ENCODE measurements at places on chromosomes 3 and 15. TPM values are rescaled to one million over a fixed set of nuclear protein-coding genes. Genes with fewer than 3 reads are reported as not detected.

- peaks cover 36% of the 10 kb centered on the region for H3K4me1 ChIP-seq
- H3K27ac ChIP-seq, result peak overlapping the region; percentile 85
- no peaks in the 10 kb centered on the region for H3K36me3 ChIP-seq
- no peak for DNase-seq
Measured at GRCh38 chr3:129608087-129608935, 1.8 kb upstream of the PLXND1 start.

- H3K27me3 ChIP-seq, result no peaks in the 10 kb centered on the region
- H3K27ac ChIP-seq, result no peak overlapping the region
- H3K4me1 ChIP-seq, result peaks cover 15% of the 10 kb centered on the region
- peak; percentile 45 for DNase-seq
- H3K4me3 ChIP-seq, result no peak overlapping the region
Measured at GRCh38 chr3:46484911-46485778, 12.6 kb upstream of the RTP3 start.

The NEK4 gene
- total RNA-seq, result 14.6 TPM

GRCh38 chr3:57971975-57972374, 36.2 kb upstream of the FLNB start:
- H3K27ac ChIP-seq, result peak overlapping the region; percentile 85
- peak; percentile 97 for DNase-seq
- H3K36me3 ChIP-seq, result no peaks in the 10 kb centered on the region
- H3K4me1 ChIP-seq, result peaks cover 90% of the 10 kb centered on the region

The CAND2 gene
- 18.3 TPM for total RNA-seq

GRCh38 chr3:190265796-190266195, 56.5 kb downstream of the CLDN1 start:
- no peak overlapping the region for H3K27ac ChIP-seq
- DNase-seq, result peak; percentile 50
- peaks cover 4% of the 10 kb centered on the region for H3K4me1 ChIP-seq

DNA sequence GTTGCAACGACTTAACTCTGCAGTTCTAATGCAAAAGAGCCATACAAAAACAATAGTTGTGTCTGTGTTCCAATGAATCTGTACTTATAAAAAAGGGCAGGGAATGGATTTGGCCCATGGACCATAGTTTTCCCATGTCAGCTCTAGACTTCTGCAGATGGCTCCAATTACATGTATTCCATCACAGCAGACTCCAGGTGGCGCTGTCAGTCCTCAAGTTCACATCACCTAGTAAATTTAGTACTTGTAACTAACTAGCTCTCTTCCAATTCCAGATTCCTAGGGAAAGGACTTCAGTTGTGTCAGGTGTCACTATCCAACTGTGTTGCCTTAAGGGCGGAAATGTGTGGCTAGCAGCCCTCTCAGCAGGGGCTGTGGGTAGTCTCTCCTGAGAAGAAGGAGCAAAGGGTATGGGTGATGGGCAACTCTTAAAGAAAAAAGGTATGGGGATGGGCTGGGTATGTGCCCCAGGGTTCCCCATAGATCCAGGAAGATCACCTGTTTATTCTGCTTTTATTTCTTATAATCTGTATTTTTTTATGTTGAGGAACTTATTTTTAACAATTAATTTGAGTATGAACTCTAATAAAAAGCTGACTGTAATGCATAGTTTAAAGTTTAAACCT, 36.2 kb downstream of the BBS4 start:
- H3K27ac ChIP-seq, result no peak overlapping the region
- H3K36me3 ChIP-seq, result no peaks in the 10 kb centered on the region
- H3K4me1 ChIP-seq, result no peaks in the 10 kb centered on the region
- no peaks in the 10 kb centered on the region for H3K27me3 ChIP-seq

Measured in transverse colon (tissue), 4 donors.